HepG2 (cell line): ENCODE measurements at places on chromosomes 6 and 20. TPM values are rescaled to one million over a fixed set of nuclear protein-coding genes. Genes with fewer than 3 reads are reported as not detected.

GRCh38 chr6:157625111-157625510 lies 197.9 kb upstream of the SNX9 start:
- H3K4me1 ChIP-seq: no peaks in the 10 kb centered on the region
- no peaks in the 10 kb centered on the region for H3K36me3 ChIP-seq
- no peak for DNase-seq

EDN3 gene
- polyA plus RNA-seq: not detected in 2 replicates

DNA sequence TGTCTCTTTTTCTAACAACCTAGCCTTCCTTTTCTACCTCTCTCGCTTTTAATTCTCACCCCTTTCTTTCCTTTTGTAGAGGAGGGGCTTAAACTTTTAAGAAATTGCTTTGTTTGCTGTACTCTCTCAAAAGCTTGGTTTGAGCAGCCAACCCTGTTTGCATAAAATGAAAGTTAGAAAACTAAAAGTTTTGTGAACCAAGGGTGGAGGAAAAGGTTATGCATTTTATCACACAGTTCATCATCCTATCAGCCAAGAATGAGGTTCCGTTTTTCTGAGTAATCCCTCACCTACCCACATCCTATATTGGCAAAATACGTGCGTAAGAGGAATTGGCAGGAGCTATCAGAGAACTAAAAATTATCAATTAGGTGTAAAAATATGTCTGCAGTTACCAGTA lies 42.8 kb upstream of the LOC128125822 start:
- H3K4me3 ChIP-seq: no peak overlapping the region
- peaks cover 63% of the 10 kb centered on the region for H3K4me1 ChIP-seq
- no peaks in the 10 kb centered on the region for H3K27me3 ChIP-seq
- peaks cover 37% of the 10 kb centered on the region for H3K36me3 ChIP-seq
- H3K27ac ChIP-seq: peak overlapping the region; percentile 52

GRCh38 chr6:169249057-169249456 lies 4.6 kb downstream of the THBS2 start:
- DNase-seq: no peak
- H3K27ac ChIP-seq: no peak overlapping the region
- H3K4me1 ChIP-seq: no peaks in the 10 kb centered on the region

VARS1 gene
- polyA plus RNA-seq: 14.7 and 19.9 TPM in 2 replicates

GRCh38 chr6:13554929-13555333 lies 19.5 kb upstream of the SIRT5 start:
- DNase-seq: no peak
- peaks cover 25% of the 10 kb centered on the region for H3K4me1 ChIP-seq
- no peak overlapping the region for H3K4me3 ChIP-seq

SPTLC3 gene
- 13.0 and 20.5 TPM in 2 replicates for polyA plus RNA-seq

GRCh38 chr6:143059663-143060353 lies 881 bp upstream of the AIG1 start:
- peaks cover 51% of the 10 kb centered on the region for H3K4me1 ChIP-seq
- peak overlapping the region; percentile 68 for H3K4me3 ChIP-seq
- H3K27me3 ChIP-seq: no peaks in the 10 kb centered on the region; the same call in 2 of the 3 replicates
- peak overlapping the region; percentile 88 for H3K27ac ChIP-seq
- peaks cover 10% of the 10 kb centered on the region; the same call in 1 of the 3 replicates for H3K36me3 ChIP-seq
- peak; percentile 97 for DNase-seq

RGS19 gene
- 11.9 and 14.7 TPM in 2 replicates for polyA plus RNA-seq

SLC32A1 gene
- polyA plus RNA-seq: not detected in 2 replicates

DNA sequence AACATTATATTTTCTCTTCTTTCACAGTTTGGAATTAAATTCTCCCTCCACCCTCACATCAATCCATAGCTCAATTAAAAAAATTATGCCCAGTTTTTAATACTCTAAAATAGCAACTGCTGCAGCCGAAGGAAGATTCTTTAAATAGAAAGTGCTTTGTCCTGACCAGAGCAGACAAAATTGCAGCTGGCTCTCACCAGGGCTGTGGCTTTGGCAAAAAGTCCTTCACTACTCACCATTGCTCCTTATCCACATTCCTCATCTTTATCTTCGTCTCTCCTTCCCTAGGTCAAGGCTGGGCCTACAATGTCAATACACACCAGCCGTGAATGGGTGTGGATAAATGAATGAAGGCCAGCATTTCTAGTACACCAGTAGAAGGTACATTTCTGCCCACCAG lies 107.9 kb upstream of the VGLL2 start:
- H3K36me3 ChIP-seq: no peaks in the 10 kb centered on the region
- no peak overlapping the region for H3K27ac ChIP-seq
- no peak overlapping the region for H3K4me3 ChIP-seq
- no peaks in the 10 kb centered on the region for H3K27me3 ChIP-seq
- H3K4me1 ChIP-seq: no peaks in the 10 kb centered on the region

DNA sequence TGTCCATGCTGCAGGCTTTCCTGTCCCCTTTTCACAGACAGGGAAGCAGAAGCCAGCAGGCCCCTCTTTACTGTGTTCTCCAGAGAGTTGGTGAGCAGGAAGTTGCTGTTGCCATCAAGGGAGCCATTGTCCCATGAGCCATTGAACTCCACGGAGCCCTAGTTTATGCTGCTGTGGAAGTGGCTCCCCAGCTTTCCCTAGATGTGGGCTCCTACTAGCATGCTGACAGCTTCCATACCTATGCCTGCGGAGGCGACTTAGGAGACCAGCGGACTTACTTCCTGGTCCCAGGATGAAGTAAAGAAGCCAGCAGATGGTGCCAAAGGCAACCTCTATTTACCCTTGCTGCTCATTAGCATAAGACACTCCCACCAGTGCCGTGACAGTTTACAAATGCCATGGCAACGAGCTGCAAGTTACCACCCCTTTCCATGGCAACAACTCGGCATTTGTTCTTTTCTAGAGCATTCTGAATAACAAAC lies 30.8 kb upstream of the FKBP1A start:
- H3K36me3 ChIP-seq: no peaks in the 10 kb centered on the region
- DNase-seq: peak; percentile 92
- H3K4me1 ChIP-seq: peaks cover 12% of the 10 kb centered on the region
- no peaks in the 10 kb centered on the region for H3K27me3 ChIP-seq
- no peak overlapping the region for H3K27ac ChIP-seq

MMP24 gene
- polyA plus RNA-seq: 0.29 and 0.43 TPM in 2 replicates

SPAG4 gene
- polyA plus RNA-seq: 137 and 149 TPM in 2 replicates

- H3K27me3 ChIP-seq: no peaks in the 10 kb centered on the region
- no peak for DNase-seq
- H3K27ac ChIP-seq: no peak overlapping the region
- H3K36me3 ChIP-seq: no peaks in the 10 kb centered on the region
- H3K4me3 ChIP-seq: no peak overlapping the region
Measured at GRCh38 chr20:31816221-31816620, 2.9 kb upstream of the MYLK2 start.

MDFI gene
- 0.28 and 0.30 TPM in 2 replicates for polyA plus RNA-seq

CRNKL1 gene
- 10.8 and 12.3 TPM in 2 replicates for polyA plus RNA-seq

- H3K27ac ChIP-seq: no peak overlapping the region
- no peak overlapping the region for H3K4me3 ChIP-seq
- no peaks in the 10 kb centered on the region for H3K4me1 ChIP-seq
Measured at GRCh38 chr6:135871878-135872277, 20.4 kb downstream of the PDE7B start.

- no peak overlapping the region for H3K4me3 ChIP-seq
- H3K27me3 ChIP-seq: peaks cover 50% of the 10 kb centered on the region; the same call in 2 of the 3 replicates
- H3K27ac ChIP-seq: no peak overlapping the region
- H3K36me3 ChIP-seq: no peaks in the 10 kb centered on the region
- no peak for DNase-seq
Measured at GRCh38 chr20:1478566-1478965, 11.9 kb upstream of the NSFL1C start.

RSPH4A gene
- 0.08 and 0.24 TPM in 2 replicates for polyA plus RNA-seq

TRAPPC3L gene
- not detected in 2 replicates for polyA plus RNA-seq

- DNase-seq: peak; percentile 42
- no peaks in the 10 kb centered on the region for H3K27me3 ChIP-seq
- H3K4me1 ChIP-seq: peaks cover 21% of the 10 kb centered on the region
- no peaks in the 10 kb centered on the region for H3K36me3 ChIP-seq
- no peak within 1 kb of the TSS for H3K27ac ChIP-seq
- peak within 1 kb of the TSS; percentile 67 for H3K4me3 ChIP-seq
Measured at GRCh38 chr6:86937219-86938079, at the start of gene HTR1E. TSS of gene HTR1E (plus strand) at chr6:86937528. CDS start at chr6:87015335, 77,807 bp downstream.

GRCh38 chr20:39453890-39454289 lies 491.7 kb downstream of the DHX35 start:
- no peaks in the 10 kb centered on the region for H3K27me3 ChIP-seq
- no peak for DNase-seq
- H3K27ac ChIP-seq: no peak overlapping the region
- H3K4me1 ChIP-seq: no peaks in the 10 kb centered on the region

EBF4 gene
- polyA plus RNA-seq: 2.2 and 5.2 TPM in 2 replicates

- no peak overlapping the region for H3K4me3 ChIP-seq
- no peaks in the 10 kb centered on the region for H3K36me3 ChIP-seq
- H3K27ac ChIP-seq: no peak overlapping the region
- H3K27me3 ChIP-seq: no peaks in the 10 kb centered on the region
Measured at GRCh38 chr6:149331871-149332270, 14.4 kb downstream of the TAB2 start.

DNA sequence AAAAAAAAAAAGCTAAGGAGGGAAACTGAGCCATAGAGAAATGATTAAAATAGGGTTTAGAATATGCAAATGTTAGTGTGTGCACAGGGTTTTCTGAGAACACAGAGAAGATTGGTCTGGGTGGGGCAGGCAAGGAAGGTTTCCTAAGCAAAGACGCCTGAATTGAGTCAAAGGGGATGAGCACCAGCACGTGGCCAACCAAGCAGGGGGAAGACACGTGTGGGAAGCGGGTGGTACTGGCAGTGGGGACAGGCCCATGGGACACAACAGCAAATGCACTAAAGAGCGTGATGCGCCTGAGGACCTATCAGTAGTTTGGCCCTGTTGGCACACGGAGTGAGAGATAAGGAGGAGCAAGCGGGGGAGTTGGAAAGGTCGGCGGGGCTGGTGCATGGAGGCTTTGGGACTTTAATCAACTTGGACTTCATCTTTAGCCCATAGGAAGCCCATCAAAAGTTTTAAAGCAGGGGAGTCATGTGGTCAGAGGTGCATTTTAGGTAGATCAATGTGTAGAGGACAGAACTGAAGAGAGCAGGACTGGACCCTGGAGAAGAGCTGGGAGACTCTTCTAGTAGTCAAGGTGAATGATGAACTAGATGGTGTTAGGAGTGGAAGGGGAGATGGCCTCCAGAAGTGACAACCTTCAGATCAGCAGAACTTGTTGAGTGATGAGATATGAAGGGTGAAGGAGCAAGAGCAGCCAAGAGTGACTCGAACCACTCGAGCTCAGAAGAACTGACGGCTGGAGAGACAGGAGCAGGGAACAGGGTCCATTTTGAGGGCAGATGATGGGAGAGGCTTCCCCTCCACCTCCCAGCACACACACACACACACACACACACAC lies 40.2 kb upstream of the MAP3K4 start:
- H3K27me3 ChIP-seq: peaks cover 15% of the 10 kb centered on the region; the same call in 2 of the 3 replicates
- H3K4me1 ChIP-seq: no peaks in the 10 kb centered on the region
- H3K4me3 ChIP-seq: no peak overlapping the region
- no peaks in the 10 kb centered on the region for H3K36me3 ChIP-seq
- H3K27ac ChIP-seq: no peak overlapping the region
- DNase-seq: no peak

GRCh38 chr6:116390581-116390980 lies 19.8 kb downstream of the DSE start:
- H3K36me3 ChIP-seq: no peaks in the 10 kb centered on the region
- no peaks in the 10 kb centered on the region for H3K27me3 ChIP-seq
- no peak overlapping the region for H3K27ac ChIP-seq
